ENCODE measurements at places on chromosomes 7 and 10.

- ATAC-seq = no peak
Observed at GRCh38 chr10:97001183-97001991, 169.3 kb downstream of the LCOR start.

- no peak for ATAC-seq
Observed at GRCh38 chr7:131803816-131804215, 247.4 kb upstream of the PODXL start.

- peak; percentile 98 for ATAC-seq
Observed at GRCh38 chr7:130838738-130839137, 104.7 kb upstream of the KLF14 start.

DNA sequence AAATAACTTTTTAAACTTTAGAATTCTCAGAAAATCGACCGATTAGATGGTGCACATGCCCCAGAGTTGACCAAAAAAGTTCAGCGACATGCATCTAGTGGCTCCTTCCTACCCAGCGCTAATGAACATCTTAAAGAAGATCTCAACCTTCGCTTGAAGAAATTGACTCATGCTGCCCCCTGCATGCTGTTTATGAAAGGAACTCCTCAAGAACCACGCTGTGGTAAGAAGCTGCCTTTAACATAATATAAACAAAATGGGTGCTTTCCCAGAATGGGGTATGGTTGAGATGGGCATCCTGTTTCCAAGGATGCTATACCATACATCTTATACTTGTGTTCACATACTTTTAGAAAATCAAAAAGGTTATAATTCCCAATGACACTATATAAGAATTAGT is 24.6 kb downstream of the GLRX3 start:
- peak; percentile 56 for ATAC-seq

DNA sequence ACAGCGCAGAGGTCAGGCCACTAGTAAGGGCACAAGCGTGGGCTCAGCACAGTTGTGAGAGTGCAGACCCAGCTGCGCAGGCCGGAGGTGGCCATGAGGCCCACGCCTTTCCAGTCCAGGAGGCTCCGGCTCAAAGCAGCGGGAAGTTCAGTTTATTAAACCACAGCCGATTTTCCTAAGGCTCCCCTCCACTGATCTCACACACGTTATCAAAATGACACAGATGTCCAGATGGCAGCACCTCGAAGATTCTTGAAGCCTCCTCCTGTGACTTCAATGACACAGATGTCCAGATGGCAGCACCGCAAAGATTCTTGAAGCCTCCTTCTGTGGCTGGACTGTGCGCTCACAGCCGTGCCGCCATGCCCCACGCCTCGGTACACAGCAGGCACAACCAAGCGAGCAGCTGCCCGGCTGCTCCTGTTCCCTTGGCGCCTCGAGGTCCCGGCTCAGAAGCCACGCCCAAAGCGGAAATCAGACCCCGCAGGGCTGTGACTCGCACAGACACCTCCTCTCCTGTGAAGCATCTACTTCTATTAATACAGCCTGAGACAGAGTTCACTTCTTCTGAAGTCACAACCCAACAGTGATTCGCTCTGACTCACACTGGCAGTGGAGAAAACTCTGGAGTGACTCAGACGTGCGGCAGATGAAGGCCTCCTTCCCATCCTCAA is 122.7 kb downstream of the MAD1L1 start:
- ATAC-seq = peak; percentile 98

- no peak for ATAC-seq
Observed at GRCh38 chr10:128526791-128527375, 400.7 kb upstream of the MKI67 start.

- ATAC-seq = no peak
Observed at GRCh38 chr10:103912759-103913158, 5.2 kb downstream of the STN1 start.

DNA sequence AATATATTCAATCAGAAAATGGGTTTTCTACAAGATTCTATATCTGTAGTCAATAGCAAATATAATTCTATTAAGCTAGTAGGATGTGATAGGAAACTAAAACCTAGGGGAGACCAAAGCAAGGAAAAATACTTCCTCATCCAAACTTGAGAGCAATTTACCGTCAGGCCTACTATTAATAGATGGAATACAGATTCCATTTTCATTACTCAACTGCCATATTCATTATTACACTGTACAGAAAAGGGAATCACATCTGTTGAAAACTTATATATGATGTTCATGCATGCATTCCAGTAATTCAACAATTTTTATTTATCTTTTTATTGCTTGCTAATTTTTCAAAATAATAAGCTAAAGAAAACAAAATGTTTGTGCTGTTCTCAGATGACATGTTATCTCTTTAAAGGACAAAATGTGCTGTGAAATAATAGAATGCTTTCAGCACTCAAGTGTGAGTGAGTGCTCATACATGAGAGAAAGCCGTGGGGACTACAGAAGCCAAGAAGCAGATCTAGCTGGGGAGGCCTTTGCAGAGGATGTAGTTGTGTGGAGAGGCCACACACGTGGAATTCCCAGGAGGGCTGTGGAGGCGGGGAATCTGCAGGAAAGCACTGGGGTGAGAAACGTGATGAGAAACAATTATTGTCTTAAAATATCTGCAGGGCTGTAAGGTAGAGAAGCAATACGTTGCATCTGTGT is 110.0 kb downstream of the EGFR start:
- ATAC-seq = no peak

DNA sequence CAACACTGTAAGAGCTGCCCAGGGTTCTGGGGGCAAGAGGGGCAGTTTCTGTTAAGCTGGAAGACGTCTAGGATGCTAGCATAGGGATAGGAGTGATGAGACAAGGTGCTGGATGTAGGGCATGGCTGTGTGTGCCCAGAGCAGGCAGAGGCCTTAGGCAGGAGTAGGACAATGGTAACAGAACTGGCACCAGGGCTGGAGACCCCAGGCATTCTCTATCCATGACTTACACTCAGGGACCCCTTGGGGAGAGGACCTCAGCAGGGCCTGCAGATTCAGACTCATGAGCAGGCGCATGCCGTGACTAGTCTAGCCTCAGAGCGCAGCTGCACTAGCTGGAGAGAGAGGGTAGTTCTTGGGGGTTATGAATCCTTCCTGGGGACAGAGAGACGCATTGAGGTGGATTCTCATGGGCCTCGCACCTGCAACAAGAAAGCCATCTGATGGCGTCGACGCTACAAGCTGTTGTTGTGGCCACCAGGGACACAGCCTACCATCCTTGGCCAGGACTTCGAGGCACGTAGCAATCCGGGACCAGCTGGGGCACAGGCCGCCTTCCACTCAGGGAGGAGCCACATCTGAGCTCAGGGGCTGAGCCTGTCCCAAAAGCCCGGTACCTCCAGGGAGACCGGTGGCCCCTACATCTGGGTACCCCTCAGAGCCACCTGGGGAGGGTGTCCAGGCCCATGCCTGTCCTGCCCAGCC is 474.1 kb downstream of the PTPRN2 start:
- ATAC-seq = no peak

- ATAC-seq = peak; percentile 59
Observed at GRCh38 chr10:132329565-132330485, 2.2 kb upstream of the LRRC27 start.

DNA sequence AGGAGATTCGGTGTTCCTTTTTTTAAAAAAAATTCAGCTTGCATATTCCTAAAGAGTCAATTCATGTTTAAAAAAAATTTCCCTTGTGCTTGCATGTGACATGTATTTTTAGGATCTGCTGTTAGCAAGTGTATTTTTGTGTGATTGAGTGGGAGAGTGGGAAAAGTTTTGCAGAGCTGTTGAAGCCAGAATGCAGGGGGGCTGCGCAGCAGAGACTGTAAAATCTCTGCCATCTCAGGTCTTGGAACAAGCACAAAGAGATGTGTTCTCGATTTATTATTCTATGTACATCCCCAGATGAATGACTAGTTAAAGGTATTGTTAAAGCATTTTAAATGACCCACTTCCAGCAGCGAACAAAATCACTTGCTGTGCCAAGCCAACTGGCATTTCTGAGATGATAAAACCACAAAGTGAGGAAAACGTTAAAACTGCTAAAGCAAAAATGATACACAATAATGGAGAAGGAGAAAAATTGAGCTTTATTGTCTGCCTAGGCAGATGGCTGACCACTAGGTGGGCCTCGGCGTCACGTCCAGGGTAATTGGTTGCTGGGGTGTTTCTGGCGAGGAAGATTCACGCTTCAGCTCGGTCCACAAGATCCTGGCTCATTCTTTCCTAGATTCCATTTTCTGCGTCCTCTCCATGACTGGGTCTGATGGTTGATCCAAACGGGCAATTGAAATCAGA is 67.0 kb upstream of the ATRNL1 start:
- no peak for ATAC-seq
